ENCODE measurements at places on chromosomes 16 and 17.

DNA sequence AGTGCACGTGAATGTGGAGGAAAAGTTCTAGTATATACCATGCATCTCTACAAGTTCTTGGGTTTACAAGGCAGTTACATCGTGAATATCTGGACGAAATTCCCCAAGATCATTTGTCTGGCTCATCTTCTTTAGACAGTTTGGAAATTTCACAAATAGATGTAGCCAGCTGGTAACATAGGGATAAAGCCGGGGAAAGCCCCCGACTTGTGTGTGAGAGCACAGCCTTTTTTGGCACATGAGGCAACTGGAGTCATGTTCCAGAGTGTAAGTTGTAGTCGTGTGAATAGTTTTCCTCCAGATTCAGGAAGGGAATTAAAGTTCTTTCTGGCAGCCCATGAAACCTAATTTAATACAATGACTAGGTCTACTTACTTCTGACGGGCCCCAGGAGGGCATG is 62.3 kb downstream of the MARCHF10 start:
- no peak for DNase-seq

DNA sequence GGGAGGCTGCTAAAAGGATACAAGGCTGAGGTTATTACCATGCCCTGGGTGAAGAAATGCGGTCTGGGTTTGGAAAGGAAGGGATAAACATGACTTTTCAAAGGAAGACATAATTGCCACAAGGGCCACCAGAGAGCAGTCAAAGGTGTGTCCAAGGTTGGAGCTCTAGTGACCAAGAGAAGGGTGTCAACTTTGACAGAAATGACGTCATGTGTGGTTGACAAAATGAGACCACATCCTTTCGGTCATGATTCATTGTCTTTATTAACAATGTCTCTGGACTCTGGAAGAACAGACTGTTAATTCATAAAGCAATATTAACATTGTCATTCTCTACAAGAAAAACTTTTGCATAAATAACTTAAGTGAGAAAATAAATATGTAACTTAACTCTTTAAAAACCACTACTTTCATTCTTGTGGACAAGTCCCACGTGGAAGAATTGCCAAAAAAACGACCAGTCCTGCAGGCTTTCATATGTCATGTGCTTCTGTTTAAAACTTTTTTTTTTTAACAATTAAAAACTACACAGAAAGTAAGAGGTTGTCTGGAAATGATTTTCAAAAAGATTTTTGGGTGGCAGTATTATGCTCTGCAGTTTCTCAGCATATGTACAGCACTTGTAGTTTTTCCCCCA is 5.0 kb downstream of the SOST start:
- no peak for DNase-seq

- DNase-seq: no peak
These were observed 7.7 kb downstream of the SALL1 start for GRCh38 chr16:51143196-51143977.

- peak; percentile 71 for DNase-seq
These were observed 454 bp downstream of the CCDC40 start for GRCh38 chr17:80036715-80037477.

Measured in BE2C (cell line).